ENCODE measurements at places on chromosomes 3 and 15.

- DNase-seq: no peak
Observed at GRCh38 chr3:129793319-129793718, 100.2 kb downstream of the TMCC1 start.

DNA sequence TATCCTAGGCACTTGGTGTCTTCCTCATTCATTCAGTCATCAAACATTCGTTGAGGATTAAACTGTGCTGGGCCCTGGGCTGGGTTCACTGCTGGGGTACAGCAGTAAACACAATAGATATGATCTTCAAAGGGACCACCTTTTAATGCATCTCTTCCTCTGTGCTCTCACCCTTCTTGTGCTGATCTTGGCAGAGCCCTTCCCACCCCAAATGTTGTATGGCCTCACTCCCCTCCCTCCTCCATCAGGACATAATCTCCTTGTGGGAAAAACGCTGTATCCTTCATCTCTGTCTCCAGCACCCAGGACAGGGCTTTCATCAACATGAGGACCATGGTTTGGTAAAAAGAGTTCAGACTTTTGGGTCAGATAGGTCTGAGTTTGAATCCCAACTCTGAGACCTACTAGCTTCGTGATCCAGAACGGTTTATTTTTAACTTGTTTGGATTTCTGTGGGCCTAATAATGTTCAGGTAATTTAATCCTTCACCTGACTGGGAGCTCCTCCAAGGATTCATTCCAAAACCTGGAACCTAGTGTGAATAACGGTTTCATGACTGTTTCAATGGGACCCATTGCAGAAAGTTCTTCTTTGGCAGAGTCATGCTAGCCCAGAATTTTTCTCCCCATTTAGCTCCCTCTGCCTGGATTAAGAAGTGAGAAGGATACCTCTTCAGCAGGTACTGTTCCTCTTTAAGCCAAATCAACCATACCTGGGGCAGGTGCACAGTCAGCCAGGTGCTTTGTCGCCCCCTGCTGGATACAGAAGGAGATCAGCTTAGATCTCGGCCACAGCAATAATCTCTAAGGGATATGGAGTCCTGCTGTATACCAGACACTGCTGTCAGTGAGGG is 5.2 kb upstream of the WNT7A start:
- no peak for DNase-seq

- no peak for DNase-seq
Observed at GRCh38 chr3:132283440-132283839, 33.8 kb upstream of the ACP3 start.

DNA sequence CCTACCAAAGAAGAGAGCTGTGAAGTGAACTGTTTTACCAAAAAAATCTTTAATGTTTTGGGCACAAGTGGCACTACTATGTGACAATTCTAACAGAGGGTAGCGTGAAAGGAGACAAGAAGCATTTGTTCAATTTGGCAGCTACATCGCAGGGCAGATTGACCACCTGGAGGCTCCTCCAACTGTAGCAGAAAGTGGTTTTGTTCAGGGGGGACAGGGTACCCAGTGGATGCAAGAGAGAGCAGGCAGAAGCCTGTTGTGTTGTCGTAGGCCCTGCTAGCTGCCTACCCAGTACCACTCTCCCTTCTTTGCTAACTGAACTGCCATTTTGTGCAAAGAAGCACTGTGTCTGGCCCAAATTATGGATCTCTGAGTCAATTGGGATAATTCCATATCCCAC is 54.8 kb upstream of the SYN2 start:
- DNase-seq: no peak

GRCh38 chr15:76431971-76432370 is 95.4 kb downstream of the ISL2 start:
- DNase-seq: no peak
